GM06990 (cell line): ENCODE measurements at places on chromosomes 16 and 17.

DNA sequence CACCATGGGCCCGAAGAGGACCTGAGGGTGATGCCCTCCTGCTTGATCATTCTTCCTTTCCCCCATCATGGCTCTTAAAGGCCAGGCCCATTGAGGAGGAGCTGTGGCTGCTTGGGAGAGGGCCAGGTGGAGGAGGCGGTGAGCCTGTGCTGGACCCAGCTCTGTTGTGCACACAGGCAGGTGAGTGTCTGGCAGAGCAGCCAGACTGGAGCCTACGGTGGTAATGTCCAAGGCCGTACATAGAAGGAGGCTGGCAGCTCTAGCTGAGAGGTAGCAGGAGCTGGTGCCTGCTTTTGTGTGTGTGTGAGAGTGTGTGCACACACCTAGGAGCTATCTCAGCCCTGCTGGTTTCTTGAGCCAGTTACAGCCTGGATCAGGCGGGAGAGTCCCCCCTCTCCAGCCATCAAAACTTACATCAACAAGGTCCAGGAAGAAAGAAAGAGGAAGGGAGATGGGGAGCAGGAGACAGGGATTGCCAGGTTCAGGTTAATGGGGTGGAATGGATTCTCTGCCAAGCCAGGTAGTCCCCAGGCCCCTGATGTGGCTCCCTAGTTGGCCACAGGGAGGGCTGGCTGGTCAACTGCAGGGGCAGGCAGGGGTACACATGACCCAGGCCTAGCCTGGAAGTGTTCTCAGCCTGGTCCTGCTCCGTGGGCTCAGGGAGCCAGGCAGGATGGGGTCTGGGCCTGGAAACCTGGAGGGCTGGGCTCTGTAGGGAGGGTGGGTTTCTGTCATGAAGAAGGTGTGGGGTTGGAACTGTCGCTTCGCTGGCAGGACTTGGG is 107.1 kb downstream of the RAP1GAP2 start:
- no peak for DNase-seq

DNA sequence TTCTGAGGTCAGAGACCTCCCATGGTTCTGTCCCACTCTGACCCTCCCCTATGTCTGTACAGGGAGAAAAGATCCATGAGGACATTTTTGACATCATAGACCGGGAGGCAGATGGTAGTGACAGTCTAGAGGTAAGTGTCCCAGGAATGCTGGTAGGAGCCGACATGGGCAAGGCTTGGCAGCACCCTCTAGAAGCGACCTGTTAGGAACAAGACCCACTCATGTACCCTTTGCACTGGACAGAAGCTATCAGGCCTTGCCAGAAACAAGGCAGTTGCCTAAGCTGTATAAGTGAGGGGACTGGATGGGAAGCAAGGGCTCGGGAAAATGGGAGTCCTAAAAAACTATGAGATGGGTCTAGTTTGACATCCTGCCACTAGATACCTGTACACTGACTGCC is 2.5 kb downstream of the TUBG1 start:
- DNase-seq = no peak

GRCh38 chr16:47519546-47519945 is 58.4 kb downstream of the PHKB start:
- DNase-seq = no peak

GRCh38 chr17:78921437-78921971 is 3.7 kb downstream of the TIMP2 start:
- no peak for DNase-seq

- no peak for DNase-seq
Measured at GRCh38 chr17:82791532-82791931, 39.7 kb downstream of the TBCD start.

- DNase-seq = no peak
Measured at GRCh38 chr17:74383141-74383540, 15.8 kb downstream of the GPR142 start.

GRCh38 chr17:2849327-2849670 is 53.1 kb downstream of the RAP1GAP2 start:
- no peak for DNase-seq

DNA sequence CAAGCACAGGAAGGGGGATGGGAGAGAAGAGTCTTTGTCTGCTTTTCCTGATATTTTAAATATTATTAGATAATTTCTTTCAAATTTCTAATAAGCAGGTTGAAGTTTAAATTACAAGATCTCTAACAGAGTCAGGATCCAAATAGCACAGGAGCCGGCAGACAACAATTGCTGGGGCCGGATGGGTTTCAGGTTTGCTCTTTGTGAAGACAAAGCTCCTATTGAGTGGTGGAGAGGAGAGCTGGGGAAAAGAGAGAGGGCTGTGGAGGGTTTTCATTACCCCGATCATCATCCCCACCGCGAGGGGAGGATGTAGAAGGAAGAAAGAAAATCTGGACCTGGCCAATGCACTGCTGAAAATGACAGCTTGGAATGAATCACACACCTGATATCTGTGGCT is 197.3 kb downstream of the SOX9 start:
- DNase-seq = no peak

DNA sequence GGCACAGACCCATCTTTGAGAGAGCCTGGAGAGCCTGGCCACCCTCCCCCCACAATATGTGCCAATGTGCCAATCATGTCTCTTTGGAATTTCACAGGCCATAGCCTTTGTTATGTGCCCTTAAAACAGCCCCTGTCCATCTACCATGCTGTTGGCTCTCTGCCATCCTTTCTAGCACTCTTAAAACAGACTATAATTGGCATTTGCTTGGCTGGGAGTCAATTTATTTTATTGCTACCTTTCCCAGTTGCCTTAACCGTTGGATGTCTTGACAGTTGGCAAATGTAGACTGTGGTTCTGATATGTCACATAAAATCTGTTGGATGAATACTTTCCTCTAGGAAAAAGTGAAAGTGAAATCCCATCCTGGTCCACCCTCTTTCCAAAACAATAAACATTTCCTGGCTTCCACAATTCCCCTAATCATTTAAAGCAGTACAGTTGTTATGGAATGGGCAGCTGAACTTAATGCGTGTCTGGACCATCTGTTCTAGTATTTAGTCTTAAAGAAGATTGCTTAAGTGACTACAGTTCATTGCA is 394.0 kb downstream of the KCNJ2 start:
- no peak for DNase-seq

GRCh38 chr16:6081320-6081976 is 983.9 kb upstream of the EEF2KMT start:
- no peak for DNase-seq
